Body of pancreas (tissue), 4 donors: ENCODE measurements at places on chromosomes 16 and 17. TPM values are rescaled to one million over a fixed set of nuclear protein-coding genes. Genes with fewer than 3 reads are reported as not detected.

TMEM107 gene
- total RNA-seq: 7.6 TPM

- DNase-seq: no peak
Measured at GRCh38 chr17:28555022-28555421, 2.6 kb upstream of the UNC119 start.

DNA sequence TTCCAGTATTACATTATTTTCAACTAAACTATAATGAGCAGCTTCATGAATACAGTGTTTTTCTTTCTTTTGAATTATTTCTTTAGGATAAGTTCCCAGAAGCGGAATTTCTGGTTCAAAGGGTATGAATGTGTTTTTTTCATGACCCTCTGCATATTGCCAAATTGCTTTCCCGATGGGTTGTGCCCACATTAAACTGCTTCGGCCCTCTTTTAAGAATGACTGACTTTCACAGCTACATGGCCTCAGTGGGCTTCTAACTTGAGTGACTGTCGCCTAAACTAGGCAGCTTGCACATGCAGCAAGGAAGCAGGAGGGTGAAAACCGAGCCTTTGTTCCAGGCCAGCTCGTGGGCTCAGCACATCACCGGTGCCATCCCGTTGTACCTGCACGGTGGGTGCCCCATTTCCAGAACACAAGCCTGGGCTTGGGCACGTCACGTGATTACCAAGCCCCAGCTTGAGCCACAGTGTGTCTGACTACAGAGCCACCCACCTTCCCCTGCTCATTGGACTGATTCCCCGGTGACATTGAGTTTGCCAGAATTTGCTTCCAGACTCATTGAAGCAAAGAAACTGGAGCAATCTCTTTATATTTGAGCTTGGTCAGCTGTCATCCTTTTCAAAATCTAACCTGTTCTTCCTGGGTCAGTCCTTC lies 112.8 kb downstream of the CLEC16A start:
- no peak for DNase-seq

TRPV2 gene
- total RNA-seq: 4.7 TPM

GRCh38 chr17:15303851-15304250 lies 37.5 kb downstream of the TEKT3 start:
- no peak for DNase-seq

GRCh38 chr16:9820476-9821246 lies 361.6 kb downstream of the GRIN2A start:
- DNase-seq: no peak

EME1 gene
- not detected for total RNA-seq

- DNase-seq: no peak
Measured at GRCh38 chr17:11950771-11951519, 46.3 kb downstream of the ZNF18 start.
